NCI-H460 (cell line): ENCODE measurements at places on chromosomes 16 and 17. TPM values are rescaled to one million over a fixed set of nuclear protein-coding genes. Genes with fewer than 3 reads are reported as not detected.
A peak's percentile ranks its signal among the peaks of the same experiment; 100 is the strongest.

DNA sequence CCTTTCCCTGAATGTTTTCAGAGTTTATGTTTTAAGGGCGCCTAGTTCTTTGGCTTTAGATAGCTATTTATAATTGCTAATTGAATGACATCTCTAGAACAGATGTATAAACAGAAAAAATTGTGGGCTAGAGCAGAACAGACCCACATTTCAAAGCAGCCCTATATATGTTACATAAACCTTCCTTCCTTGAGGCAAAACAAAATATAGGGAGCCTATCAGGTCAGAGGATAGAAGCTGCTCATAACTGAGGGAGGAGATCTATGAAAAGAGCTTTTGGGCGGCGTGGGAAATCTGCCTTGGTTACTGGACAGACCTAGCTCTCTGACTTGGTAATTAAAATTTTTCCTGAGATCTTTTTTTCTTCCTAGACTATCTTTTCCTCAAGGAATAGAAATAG, 68.4 kb downstream of the SPAG9 start:
- DNase-seq: no peak

GSG1L gene
- not detected in 2 replicates for total RNA-seq

LHX1 gene
- total RNA-seq: 0.05 TPM in 1 of 2 replicates, not detected in the other

- no peak for DNase-seq
These were observed 79.6 kb upstream of the LHX1 start for GRCh38 chr17:36857698-36858097.

JPH3 gene
- total RNA-seq: 0.67 and 0.72 TPM in 2 replicates

TNP2 gene
- not detected in 2 replicates for total RNA-seq

CFAP119 gene
- 2.2 and 4.6 TPM in 2 replicates for total RNA-seq

EPN3 gene
- total RNA-seq: 0.02 TPM in 1 of 2 replicates, not detected in the other

- DNase-seq: no peak
These were observed 21.4 kb downstream of the DCUN1D3 start for GRCh38 chr16:20878682-20879147.

KIFC3 gene
- total RNA-seq: 300 and 301 TPM in 2 replicates

GRCh38 chr17:5651348-5651747, 67.0 kb upstream of the NLRP1 start:
- no peak for DNase-seq

GINS2 gene
- 2.6 and 3.1 TPM in 2 replicates for total RNA-seq

DNA sequence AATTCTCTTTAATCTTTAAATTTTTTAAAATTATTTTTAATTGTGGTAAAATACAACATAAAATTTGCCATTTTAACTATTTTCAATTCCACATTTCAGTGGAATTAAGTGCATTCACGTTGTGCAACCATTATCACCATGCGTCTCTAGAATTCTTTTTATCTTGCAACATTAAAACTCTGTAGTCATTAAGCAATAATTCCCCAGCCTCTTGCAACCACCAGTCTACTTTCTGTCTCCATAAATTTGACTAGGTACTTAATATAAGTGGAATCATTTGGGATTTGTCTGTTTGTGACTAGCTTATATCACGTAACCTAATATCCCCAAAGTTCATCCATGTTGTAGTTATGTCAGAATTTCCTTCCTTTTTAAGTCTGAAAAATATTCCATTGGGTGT, 79.1 kb downstream of the TAOK1 start:
- no peak for DNase-seq

CCL5 gene
- total RNA-seq: not detected in 2 replicates

DNA sequence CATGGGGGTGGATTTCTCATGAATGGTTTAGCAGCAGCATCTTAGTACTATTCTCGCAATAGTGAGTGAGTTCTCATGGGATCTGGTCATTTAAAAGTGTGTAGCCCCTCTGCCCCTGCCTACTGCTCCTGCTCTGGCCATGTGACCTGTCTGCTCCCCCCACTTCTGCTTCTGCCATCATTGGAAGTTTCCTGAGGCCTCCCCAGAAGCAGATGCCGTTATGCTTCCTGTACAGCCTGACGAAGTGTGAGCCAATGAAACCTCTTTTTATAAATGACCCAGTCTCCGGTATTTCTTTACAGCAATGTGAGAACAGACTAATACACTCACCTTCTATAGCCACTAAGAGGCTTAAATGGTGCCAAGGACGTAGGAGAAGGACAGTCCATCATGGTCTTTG, 51.5 kb downstream of the NOL11 start:
- no peak for DNase-seq

TMC7 gene
- total RNA-seq: 4.1 and 5.6 TPM in 2 replicates

TNFRSF17 gene
- total RNA-seq: not detected in 2 replicates

NOTUM gene
- total RNA-seq: 0.15 TPM in 1 of 2 replicates, not detected in the other

DNA sequence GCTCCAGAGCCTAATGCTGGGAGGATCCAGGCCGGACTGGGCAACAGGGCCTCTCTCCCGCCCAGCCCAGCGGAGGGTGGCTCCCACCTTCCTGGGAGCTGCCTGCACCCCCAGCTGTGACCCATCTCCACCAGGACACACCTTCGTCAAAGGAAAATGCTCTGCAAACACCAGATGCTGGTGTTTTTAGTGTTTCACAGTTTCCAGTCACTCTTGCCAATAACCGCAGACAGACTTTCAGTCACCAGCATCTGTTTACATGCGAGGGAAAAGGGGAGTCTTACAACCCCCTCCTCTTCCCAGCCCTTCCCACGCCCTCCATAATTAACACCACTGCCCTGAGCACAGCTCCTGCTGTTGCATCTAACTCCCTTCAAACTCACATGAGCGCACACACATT, 25.3 kb downstream of the KLHDC4 start:
- DNase-seq: no peak

DNA sequence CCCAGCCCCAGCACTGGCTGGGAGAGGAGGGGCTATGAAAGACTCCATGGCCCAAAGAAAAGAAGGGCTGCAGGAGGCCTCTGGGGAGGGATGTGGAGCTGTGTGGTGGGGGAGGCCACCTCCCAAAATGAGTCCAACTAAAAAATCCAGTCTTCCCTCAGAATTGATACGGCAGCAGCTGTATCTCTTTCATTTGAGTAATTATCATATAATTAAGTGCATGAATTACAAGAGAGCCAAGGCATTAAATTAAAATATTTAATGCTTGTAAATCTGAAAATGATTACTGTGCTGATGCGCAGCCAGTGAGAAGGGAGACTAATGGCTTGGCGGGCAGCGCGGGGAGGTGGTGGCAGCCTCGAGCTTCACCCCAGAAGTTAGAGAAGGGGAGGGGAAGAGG, 192.8 kb downstream of the C16orf78 start:
- DNase-seq: no peak

NPIPB13 gene
- total RNA-seq: 1.1 and 2.8 TPM in 2 replicates

KRTAP4-6 gene
- total RNA-seq: not detected in 2 replicates

GRCh38 chr16:57479976-57480753, 6.1 kb downstream of the DOK4 start:
- DNase-seq: peak; percentile 56

DNA sequence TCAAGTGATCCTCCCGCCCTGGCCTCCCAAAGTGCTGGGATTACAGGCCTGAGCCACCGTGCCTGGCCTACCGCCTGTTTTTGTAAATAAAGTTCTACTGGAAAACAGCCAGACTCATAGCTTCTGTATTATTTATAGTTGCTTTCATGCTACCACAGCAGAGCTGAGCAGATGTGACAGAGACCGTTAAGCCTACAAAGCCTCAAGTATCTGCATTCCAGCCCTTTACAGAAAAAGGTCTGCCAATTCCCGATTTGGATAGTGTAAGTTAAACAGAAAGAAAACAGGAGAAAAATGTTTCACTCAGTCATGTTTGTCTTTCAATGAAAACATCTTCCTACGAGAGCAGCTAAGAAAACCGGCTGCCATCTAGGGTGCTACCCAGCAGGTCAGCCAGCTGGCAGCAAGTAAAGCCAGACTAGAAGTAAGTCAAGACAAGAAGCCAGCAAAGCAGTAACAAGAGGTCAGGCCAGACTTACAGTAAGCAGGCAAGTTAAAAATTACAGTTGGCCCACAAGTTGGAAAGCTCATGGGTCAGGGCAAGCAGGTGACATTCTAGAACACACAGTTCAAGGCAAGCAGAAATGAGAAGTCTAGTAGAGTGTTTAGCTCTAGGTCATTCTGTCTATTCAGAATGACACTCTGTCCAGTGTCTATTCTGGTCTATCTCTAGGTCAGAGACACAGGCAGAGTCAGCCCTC, 17.7 kb downstream of the NCBP3 start:
- no peak for DNase-seq

CCL7 gene
- total RNA-seq: not detected in 2 replicates
